K562 (cell line): ENCODE measurements at places on chromosomes 16 and 17. TPM values are rescaled to one million over a fixed set of nuclear protein-coding genes. Genes with fewer than 3 reads are reported as not detected.

- no peaks in the 10 kb centered on the region; the same call in 2 of the 3 replicates for H3K27me3 ChIP-seq
- no peak overlapping the region for H3K4me3 ChIP-seq
- no peak for DNase-seq
Measured at GRCh38 chr16:20344611-20345010, 7.9 kb downstream of the UMOD start.

- DNase-seq = no peak
- no peaks in the 10 kb centered on the region for H3K36me3 ChIP-seq
- no peaks in the 10 kb centered on the region for H3K4me1 ChIP-seq
Measured at GRCh38 chr17:72772331-72772821, 320.1 kb downstream of the SLC39A11 start.

GRCh38 chr16:49200223-49200820 is 81.3 kb downstream of the CBLN1 start:
- H3K4me3 ChIP-seq = no peak overlapping the region
- H3K4me1 ChIP-seq = no peaks in the 10 kb centered on the region
- H3K27me3 ChIP-seq = no peaks in the 10 kb centered on the region
- DNase-seq = no peak
- no peak overlapping the region for H3K27ac ChIP-seq
- no peaks in the 10 kb centered on the region for H3K36me3 ChIP-seq

DNA sequence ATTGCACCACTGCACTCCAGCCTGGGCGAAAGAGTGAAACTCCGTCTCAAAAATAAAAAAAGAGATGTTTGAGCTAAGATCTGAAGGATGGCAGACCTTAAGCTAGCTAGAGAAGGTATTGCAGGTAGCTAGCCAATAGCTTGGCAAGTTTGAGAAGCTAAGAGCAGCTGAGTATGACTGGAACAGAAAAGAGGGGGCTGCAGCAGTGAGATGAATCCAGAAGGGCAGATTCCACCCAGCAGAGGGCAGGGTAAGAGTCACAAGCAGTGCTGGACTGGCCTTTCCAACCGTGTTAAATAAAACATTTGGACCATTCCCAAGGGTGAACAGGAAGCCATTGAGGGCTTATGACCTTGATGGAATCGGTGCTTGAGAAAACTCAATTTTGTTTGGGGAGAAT is 5.7 kb upstream of the PHAF1 start:
- peaks cover 2% of the 10 kb centered on the region for H3K4me1 ChIP-seq
- no peak overlapping the region for H3K27ac ChIP-seq
- H3K27me3 ChIP-seq = no peaks in the 10 kb centered on the region
- H3K36me3 ChIP-seq = peaks cover 23% of the 10 kb centered on the region; the same call in 1 of the 3 replicates
- no peak overlapping the region for H3K4me3 ChIP-seq

DNA sequence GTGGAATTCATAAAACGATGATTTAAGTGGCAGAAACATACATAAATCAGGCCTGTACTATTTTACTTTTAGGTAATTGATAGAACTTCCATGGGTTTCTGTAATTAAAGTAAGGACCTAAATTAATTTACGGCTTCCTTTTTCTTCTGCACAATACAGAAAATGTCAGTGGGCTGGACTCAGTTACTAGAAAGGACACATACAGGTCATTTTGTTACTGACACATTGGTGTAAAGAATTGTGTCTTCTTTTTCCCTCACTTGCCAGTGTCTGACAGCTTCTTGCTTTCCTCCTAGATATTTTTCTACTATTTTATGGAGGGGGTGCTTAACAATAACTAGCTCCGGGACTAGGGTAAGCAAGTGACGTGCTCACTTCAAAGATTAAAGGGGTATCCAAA is 304.8 kb downstream of the RBFOX1 start:
- no peak for DNase-seq
- no peaks in the 10 kb centered on the region for H3K4me1 ChIP-seq
- no peak overlapping the region for H3K4me3 ChIP-seq
- no peaks in the 10 kb centered on the region for H3K36me3 ChIP-seq

DNA sequence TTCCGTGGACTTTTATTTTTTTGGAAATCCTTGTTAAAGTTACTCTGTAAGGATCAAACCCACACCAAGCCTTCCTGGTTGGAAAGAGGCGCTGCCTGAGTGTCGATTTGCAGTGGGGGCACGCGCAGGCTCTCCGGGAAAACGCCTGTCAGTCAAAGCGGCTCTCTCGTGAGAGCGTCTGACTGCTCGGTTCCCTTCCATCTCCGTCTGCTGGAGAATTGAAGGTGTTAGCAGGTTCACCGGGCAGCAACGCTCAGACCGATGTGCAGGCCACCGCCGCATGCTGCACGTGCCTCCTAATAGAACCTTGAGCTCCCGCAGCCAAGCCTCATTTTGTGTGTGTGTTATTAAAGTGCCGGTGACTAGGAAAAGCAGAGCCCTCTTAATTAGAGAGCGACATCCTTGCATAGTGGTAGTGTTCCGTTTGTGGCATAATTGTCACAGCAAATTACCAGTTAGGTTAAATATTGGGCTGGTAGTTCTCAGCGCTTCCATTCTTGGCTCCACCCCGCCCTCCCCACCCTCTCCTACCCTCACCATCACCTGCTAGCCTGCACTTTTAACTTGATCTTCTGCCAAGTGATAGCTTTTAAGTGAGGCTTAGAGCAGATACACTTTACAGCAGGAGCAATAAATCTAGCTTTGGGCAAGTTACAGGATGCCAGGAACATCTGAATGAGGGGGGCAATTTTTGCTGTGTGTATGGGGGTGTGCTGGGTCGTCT is 75.5 kb downstream of the RPA1 start:
- no peaks in the 10 kb centered on the region for H3K36me3 ChIP-seq
- DNase-seq = no peak
- H3K4me3 ChIP-seq = no peak overlapping the region
- H3K27ac ChIP-seq = no peak overlapping the region
- peaks cover 16% of the 10 kb centered on the region for H3K4me1 ChIP-seq

- H3K4me1 ChIP-seq = no peaks in the 10 kb centered on the region
- no peak overlapping the region for H3K27ac ChIP-seq
- H3K27me3 ChIP-seq = no peaks in the 10 kb centered on the region
- no peaks in the 10 kb centered on the region for H3K36me3 ChIP-seq
- no peak for DNase-seq
Measured at GRCh38 chr17:45732926-45733505, 51.1 kb upstream of the CRHR1 start.

GRCh38 chr17:73066148-73066884 is 26.2 kb downstream of the SLC39A11 start:
- no peaks in the 10 kb centered on the region for H3K27me3 ChIP-seq
- no peak overlapping the region for H3K27ac ChIP-seq
- H3K4me3 ChIP-seq = no peak overlapping the region
- H3K36me3 ChIP-seq = no peaks in the 10 kb centered on the region
- DNase-seq = no peak

- no peaks in the 10 kb centered on the region for H3K36me3 ChIP-seq
- no peaks in the 10 kb centered on the region for H3K4me1 ChIP-seq
- H3K4me3 ChIP-seq = no peak overlapping the region
- peaks cover 18% of the 10 kb centered on the region for H3K27me3 ChIP-seq
- H3K27ac ChIP-seq = no peak overlapping the region
Measured at GRCh38 chr17:65442691-65443090, 118.8 kb downstream of the AXIN2 start.

GRCh38 chr16:8568231-8568617 is 22.1 kb downstream of the TMEM114 start:
- H3K36me3 ChIP-seq = no peaks in the 10 kb centered on the region
- peaks cover 8% of the 10 kb centered on the region; the same call in 1 of the 2 replicates for H3K4me1 ChIP-seq
- no peak overlapping the region for H3K4me3 ChIP-seq
- peaks cover 9% of the 10 kb centered on the region for H3K27me3 ChIP-seq
- no peak overlapping the region for H3K27ac ChIP-seq

DNA sequence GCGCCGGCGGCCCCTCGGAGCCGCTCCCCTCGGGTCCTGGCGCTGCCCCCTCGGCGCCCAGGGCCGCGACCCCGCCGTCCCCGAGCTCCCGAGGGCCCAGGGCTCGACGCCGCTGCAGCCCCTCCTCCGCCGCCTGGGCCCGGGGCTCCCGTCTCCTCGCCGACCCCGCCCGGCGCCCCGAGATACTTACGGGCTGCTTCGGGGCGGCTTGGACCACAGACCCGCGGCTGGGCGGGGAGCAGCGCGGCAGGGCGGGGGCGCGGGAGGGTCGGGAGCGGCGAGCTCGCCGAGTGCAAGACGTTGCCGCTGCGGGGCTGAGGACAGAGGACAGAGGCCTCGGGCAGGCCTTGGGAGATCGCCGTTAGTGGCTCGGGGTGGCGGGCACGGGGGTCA is 290 bp downstream of the TOB1 start:
- DNase-seq = no peak
- peaks cover 26% of the 10 kb centered on the region for H3K36me3 ChIP-seq
- no peaks in the 10 kb centered on the region for H3K27me3 ChIP-seq
- H3K4me3 ChIP-seq = peak overlapping the region; percentile 88
- peak overlapping the region; percentile 88 for H3K27ac ChIP-seq

GRCh38 chr16:14559809-14560241 is 70.2 kb downstream of the PARN start:
- H3K4me3 ChIP-seq = no peak overlapping the region
- DNase-seq = no peak
- H3K27ac ChIP-seq = no peak overlapping the region
- peaks cover 14% of the 10 kb centered on the region; the same call in 2 of the 3 replicates for H3K36me3 ChIP-seq
- H3K4me1 ChIP-seq = no peaks in the 10 kb centered on the region
- H3K27me3 ChIP-seq = no peaks in the 10 kb centered on the region

DNA sequence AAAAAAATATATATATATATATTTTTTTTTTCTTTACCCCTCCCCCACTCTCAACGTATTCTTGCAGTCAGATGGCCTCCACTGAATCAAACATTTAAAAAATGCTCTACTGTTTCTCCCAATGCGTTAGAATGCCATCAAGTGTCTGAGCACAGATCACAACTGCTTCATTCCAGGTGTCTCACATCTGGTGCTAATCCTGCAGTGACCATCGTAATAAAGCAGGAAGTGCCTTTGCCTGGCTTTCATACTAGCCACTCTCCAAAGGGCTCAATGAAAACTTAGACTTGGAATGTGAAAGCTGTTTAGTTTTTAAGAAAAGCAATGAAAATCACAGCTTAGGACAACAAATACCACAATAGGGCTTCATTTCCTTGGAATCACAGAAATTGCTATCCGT is 37.2 kb downstream of the SKAP1 start:
- no peak for DNase-seq
- no peak overlapping the region for H3K27ac ChIP-seq
- no peaks in the 10 kb centered on the region for H3K4me1 ChIP-seq
- no peaks in the 10 kb centered on the region for H3K27me3 ChIP-seq
- no peak overlapping the region for H3K4me3 ChIP-seq

DNA sequence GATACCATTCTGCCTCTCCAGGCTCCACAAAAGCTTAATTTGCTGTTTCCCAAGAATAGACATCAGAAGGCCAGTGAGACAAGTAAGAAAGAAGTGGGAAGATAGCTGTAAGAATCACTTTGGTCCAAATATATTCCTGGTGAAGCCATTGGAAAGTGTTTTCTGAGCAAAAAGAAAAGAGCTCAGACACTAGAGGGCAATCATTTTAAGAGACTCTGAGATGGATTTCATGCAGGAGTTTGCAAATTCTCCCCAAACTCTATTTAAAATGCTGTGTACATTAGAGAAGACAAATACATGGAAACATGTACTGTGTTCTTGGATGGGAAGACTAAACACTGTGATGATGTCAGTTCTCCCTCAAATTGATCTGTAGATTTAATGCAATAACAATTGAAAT is 8.0 kb upstream of the SLC6A2 start:
- DNase-seq = no peak
- H3K27ac ChIP-seq = no peak overlapping the region
- peaks cover 8% of the 10 kb centered on the region; the same call in 1 of the 2 replicates for H3K27me3 ChIP-seq
- no peaks in the 10 kb centered on the region for H3K36me3 ChIP-seq

GRCh38 chr16:52068447-52069074 is 478.4 kb downstream of the TOX3 start:
- DNase-seq = no peak
- H3K4me3 ChIP-seq = no peak overlapping the region
- H3K27me3 ChIP-seq = no peaks in the 10 kb centered on the region
- no peaks in the 10 kb centered on the region for H3K36me3 ChIP-seq
- no peaks in the 10 kb centered on the region for H3K4me1 ChIP-seq

- H3K4me1 ChIP-seq = peaks cover 31% of the 10 kb centered on the region
- H3K4me3 ChIP-seq = no peak overlapping the region
- H3K27ac ChIP-seq = no peak overlapping the region
- no peaks in the 10 kb centered on the region for H3K36me3 ChIP-seq
- H3K27me3 ChIP-seq = peaks cover 55% of the 10 kb centered on the region
Measured at GRCh38 chr17:49497148-49498028, 2.3 kb downstream of the NGFR start.

GRCh38 chr17:17865035-17865434 is 28.2 kb upstream of the SREBF1 start:
- H3K27me3 ChIP-seq = no peaks in the 10 kb centered on the region
- no peak overlapping the region for H3K27ac ChIP-seq
- no peak for DNase-seq
- H3K4me3 ChIP-seq = no peak overlapping the region

The XAF1 gene
- total RNA-seq = 0.22 and 0.47 TPM in 2 replicates

The CA10 gene
- not detected in 2 replicates for total RNA-seq

The WIPF2 gene
- total RNA-seq = 13.9 and 15.0 TPM in 2 replicates

The KCTD19 gene
- total RNA-seq = 0.22 and 0.25 TPM in 2 replicates

The AOC2 gene
- total RNA-seq = 0.91 and 1.1 TPM in 2 replicates

The ZNF688 gene
- total RNA-seq = 4.5 and 5.1 TPM in 2 replicates

The NUPR1 gene
- total RNA-seq = 0.56 and 1.5 TPM in 2 replicates

The TMC8 gene
- total RNA-seq = 8.3 and 10.3 TPM in 2 replicates

The PERCC1 gene
- total RNA-seq = not detected in 2 replicates

The CTRB1 gene
- total RNA-seq = 2.3 and 5.3 TPM in 2 replicates

The PKMYT1 gene
- total RNA-seq = 187 and 201 TPM in 2 replicates

The TPSAB1 gene
- 0.31 TPM in 1 of 2 replicates, not detected in the other for total RNA-seq
